NCI-H774 (cell line): ENCODE measurements at places on chromosomes 13 and 19.

GRCh38 chr13:99862244-99862643 is 109.3 kb downstream of the ZIC5 start:
- DNase-seq = no peak

- peak; percentile 53 for DNase-seq
Observed at GRCh38 chr19:37334179-37335071, 36.5 kb upstream of the ZNF527 start.

GRCh38 chr19:50252111-50252886 is 48.9 kb downstream of the MYH14 start:
- DNase-seq = no peak

DNA sequence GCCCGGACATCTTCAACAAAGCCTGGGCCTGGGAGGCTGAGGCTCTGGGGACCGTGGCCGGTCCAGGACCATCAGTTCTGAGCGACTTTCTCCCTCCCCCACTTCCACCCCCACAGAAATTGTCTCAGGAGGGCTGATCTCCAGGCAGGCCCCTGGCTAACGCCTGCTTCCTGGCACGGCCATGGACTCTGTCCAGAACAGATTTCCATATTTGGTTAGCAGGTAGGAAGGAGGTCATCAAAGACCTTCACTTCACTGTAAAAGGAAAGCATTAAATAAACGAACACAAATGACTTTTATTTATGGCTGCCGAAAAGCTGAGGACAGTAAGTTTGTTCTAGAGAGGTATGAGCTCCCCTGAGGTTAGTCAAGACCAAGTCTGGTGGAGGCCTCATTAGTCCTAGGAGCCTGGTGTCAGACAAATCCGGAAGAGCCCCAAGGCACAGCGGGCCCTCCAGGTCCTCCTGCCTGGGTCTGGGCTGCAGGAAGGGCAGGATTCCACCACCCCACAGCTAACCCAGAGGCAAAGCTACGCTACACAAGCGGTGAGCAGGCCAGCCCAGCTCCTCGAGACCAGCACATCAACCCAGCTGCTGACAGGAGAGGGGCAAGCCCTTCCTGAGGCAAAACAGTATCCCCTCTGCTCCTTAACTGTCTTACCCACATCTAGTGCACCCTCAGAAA is 4.6 kb upstream of the PLPP2 start:
- no peak for DNase-seq

DNA sequence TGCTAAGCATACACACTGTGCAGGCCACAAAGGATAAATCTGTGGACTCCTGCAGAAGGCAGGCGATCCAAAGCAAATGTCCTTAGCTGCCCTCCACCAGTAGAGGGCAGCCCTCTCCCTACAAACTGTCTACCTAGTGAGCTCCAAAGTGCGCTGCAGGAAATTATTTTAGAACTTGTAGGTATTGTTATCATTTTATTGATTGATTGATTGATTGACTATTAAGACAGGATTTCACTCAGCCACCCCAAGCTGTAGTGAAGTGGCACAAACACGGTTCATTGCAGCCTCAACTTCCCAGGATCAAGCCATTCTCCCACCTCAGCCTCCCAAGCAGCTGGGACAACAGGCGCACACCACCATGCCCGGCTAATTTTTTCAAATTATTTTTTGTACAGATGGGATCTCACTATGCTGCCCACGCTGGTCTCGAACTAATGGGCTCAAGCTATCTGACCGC is 37.3 kb downstream of the RNF6 start:
- peak; percentile 47 for DNase-seq

- DNase-seq = no peak
Observed at GRCh38 chr13:77213644-77214043, 113.2 kb downstream of the MYCBP2 start.

DNA sequence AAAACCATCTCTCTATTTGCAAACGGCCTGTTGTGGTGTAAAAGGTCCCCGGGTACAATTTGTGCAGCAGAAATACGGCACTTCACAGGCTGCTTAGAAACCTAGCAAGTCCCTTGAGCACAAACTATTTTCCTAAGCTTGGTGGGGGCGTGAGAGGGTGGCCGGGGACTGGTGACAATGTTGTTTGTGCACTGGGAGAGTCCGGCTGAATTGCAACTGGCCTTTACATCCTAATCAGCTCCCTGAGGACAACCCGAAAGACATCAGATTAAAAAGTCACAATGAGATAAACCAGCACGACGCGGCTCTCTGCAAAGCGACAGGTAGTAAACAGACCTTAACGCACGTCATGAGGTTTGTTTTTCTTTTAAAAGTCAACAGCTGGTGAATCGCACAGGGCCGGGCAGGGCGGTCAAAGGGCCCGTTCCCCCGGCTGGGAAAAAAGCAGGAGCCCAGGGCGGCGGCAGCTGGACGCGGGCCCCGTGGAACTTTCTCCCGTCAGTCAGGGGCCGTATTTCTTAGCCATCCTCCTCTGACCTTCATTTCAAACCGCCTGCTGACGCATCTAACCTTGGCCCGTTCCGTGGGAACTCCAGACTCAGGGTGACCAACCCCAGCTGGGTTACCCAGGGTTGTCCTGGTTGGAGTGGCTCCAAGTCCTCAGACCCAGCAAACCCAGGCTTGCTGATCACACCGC is 112.3 kb downstream of the GADD45B start:
- DNase-seq = no peak
